ENCODE measurements at places on chromosomes 5 and 9.

- no peak for DNase-seq
These were observed 678.5 kb upstream of the NUDT12 start for GRCh38 chr5:104241046-104241445.

DNA sequence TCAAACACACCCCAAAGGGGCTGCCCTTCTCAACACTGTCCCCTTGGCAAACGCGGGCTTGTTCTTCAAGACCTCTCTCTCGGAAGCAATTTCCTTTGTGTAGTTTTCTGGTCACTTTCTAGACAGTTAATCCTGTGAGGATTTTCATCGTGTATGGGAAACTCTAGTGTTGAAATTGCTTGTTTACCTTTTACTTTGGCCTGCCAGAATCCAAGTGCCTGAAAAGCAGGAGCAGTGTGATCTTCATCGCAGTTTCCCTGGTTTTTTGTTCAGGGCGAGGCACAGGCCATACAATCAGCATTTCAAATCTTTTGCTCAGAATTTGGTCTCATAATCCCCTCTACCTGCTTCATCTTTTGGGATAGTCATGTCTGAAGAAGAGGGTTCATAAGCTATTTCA, 115.7 kb upstream of the C9orf72 start:
- DNase-seq, result no peak

- no peak for DNase-seq
These were observed 92.8 kb upstream of the PITX1 start for GRCh38 chr5:135126688-135127438.

- no peak for DNase-seq
These were observed 199.7 kb downstream of the ROR2 start for GRCh38 chr9:91750343-91750742.

- DNase-seq, result no peak
These were observed 53.4 kb upstream of the SV2C start for GRCh38 chr5:76029739-76030138.

DNA sequence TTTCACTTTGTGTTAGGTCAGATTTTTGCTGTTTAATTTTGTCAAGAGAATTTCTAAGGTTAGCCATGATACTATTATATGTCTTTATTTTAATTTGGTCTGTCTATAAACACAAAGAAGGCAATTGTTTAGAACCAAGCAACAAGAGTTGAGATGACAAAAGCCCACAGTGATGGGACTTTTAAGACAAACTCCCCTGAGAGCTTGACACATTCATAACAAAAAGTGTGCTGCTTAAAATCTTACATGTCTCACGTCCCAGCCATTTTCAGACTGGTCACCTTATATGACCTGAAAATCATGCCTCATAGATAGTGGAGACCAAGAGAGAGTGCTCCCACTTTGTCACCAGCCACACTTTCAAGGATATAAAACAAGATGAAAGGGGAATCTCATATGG, 21.6 kb upstream of the NNT start:
- DNase-seq, result no peak

- DNase-seq, result no peak
These were observed 999 bp upstream of the HNRNPA0 start for GRCh38 chr5:137754961-137755762.

DNA sequence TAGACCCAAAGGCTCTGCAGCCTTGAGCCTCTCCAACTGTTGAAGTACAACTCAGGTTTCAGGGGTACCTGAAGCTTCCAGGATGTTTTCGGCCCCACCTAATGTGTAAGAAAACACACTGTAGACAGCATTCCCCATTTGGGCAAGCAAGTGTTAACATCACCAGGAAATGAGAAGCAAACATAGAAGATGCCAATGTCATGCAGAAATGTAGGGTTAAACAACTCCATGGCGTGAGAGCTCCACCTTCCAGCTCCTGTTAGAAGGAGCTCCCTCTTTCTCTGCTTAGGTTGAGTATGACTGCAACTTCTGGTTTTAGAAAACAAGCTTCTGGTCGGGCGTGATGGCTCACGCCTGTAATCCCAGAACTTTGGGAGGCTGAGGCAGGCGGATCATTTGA, 31.0 kb upstream of the DENND1A start:
- no peak for DNase-seq

- DNase-seq, result no peak
These were observed 13.1 kb downstream of the NR6A1 start for GRCh38 chr9:124758061-124758460.

DNA sequence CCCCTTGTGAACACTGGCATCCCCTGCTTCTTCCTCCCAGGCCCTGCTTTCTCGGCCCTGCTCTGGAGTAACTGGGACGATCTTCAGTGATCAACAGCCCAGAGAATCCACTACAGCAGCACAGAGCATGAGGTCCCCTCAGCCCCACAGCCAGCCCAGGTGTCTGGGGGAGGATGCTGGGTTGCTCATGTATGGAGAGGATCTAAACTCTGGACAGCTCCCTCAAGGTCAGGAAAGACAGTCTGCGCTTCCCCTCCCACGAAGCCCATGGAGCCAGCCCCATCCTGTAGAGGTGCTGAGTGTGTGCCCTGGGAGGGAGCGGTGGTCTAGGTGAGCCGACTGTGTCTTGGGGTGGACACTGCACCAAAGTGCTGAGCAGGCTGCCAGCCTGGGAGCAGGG, 190.2 kb downstream of the GABBR2 start:
- no peak for DNase-seq

DNA sequence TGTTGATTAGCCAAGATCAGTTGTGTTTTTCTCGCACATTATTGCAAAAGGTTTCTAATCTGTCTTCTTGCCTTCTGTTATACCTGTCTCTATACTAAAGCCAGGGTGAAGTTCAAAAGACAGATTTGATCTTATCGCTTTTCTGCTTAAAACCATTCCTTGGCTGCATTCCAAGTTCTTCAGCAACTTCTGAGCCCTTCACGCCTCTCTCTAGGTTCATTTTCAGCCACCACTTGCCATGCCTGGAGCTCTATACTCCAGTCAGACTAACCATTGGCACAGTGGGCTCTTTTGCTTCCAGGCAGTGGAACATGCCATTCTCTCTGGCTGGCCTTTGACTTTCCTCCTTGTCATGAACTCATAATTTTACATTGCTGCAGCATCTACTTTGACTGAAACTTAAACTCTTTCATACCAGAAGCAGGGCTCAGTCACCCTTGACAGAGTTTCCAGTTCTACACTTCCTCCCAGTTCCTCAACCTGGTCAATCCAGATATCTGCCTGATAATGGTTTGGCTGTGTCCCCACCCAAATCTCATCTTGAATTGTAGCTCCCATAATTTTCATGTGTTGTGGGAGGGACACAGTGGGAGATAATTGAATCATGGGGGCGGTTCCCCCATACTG, 114.4 kb downstream of the SLC12A2 start:
- no peak for DNase-seq

DNA sequence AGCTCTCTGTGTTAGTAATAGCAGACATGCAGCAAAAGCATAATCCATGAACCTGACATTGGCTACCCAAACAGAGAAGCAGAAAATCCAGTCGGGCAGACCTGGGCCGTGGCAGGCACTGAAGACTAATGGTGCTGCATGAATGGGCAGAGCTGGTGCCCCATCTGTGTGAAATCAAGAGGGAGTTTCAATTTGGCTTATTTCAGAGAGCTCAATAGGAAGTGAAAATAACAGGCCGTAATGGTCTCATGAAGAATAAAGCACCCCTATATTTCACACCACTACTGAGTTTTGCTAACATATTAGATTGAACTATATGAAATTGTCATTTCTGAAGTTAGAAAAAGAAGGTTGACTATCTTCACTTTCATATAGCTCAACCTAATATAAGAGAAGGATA, 149.7 kb downstream of the ENC1 start:
- no peak for DNase-seq

DNA sequence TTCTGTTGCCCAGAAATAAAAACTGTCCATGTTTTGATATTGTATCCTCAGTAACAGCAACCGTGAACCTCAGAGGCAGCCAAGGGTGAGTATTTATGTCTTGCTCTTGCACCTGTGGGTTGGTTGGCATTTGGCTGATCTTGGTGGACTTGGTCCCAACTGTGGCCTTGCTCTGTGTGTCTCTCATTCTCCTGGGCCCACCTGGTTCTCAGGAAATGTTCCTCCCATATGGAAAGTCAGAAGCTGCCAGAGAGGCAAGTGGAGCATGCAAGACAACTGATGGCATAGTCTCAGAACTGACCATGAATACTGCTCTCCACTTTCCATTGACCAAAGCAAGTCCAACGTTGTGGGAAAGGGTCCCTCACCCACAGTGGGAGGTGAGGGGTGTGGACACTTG, 13.6 kb upstream of the NINJ1 start:
- no peak for DNase-seq

- DNase-seq, result no peak
These were observed 128.3 kb upstream of the C9orf72 start for GRCh38 chr9:27701587-27701986.

DNA sequence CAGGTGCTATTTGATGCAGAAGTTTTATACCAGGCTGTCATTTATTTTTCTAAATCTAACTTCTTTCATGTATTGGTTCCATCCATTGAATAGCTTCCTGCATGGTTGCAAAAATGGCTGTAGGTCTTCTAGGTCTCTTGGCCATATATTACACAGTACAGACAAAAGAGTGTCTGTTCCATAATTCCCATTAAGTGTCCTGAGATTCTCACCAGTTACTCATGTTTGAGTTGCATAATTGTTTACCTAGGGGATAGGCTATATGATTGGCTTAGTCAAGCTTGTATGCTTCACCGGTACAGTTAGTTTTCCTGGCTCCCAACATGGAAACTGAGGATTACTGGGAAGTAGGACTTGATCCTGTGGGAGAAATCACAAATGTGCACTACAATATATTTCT, 399.4 kb upstream of the NUDT12 start:
- DNase-seq, result no peak

DNA sequence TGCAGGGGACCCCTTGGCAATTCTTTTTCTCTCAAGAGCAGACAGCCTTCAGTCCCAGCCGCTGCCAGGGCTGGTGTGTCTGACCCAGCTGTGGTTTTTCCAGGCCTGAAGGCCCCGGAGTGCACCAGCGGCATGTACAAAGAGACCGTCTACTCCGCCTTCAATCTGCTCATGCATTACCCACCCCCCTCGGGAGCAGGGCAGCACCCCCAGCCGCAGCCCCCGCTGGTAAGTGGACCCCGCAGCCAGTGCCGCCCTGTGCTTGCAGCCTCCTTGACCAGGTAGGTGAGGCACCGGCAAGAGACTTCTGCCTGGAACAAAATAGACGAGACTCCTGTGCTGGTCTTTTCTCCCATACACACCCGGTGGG, 1.3 kb downstream of the TCF7 start:
- no peak for DNase-seq

DNA sequence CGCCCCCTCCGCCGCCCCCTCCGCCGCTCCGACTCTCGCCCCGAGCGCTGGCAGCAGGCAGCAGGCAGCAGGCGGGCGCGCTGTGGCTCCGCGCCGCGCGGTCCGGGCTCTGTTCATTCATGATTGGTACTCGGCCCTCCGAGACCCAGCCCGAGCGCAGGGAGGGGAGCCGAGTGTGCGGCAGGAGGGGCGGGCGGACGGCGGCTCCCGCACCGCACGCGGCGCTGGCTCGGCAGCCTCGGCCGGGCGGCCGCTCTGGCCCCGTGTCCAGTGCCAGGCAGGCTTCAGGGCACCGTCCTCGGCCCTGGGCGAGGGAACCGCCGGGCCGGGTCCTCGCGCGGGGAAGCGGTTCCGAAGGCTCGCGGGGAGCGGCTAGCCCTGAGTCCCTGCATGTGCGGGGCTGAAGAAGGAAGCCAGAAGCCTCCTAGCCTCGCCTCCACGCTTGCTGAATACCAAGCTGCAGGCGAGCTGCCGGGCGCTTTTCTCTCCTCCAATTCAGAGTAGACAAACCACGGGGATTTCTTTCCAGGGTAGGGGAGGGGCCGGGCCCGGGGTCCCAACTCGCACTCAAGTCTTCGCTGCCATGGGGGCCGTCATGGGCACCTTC, at the start of gene KCNIP1:
KCNIP1 (plus strand) TSS at position 31 of the 607 bp plus-strand sequence.
- DNase-seq, result no peak

DNA sequence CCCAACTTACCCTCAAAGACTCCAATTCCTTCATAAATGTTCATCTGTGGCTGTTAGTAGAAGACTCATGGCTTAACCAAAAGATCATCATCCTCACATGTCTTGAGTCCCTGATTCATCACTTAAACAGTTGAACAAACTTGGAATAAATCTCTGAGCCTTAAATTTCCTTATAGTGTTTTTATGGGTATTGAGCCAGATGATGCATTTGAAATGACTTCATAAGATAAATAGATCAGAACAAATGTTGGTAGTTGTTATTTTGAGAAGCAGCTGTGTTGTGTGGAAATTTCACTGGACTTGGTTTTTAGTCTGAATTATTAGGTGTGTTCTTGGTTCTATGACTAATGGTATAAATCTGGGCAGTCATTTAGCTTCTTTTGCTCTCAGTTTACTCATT, 236.2 kb downstream of the NNT start:
- DNase-seq, result no peak

DNA sequence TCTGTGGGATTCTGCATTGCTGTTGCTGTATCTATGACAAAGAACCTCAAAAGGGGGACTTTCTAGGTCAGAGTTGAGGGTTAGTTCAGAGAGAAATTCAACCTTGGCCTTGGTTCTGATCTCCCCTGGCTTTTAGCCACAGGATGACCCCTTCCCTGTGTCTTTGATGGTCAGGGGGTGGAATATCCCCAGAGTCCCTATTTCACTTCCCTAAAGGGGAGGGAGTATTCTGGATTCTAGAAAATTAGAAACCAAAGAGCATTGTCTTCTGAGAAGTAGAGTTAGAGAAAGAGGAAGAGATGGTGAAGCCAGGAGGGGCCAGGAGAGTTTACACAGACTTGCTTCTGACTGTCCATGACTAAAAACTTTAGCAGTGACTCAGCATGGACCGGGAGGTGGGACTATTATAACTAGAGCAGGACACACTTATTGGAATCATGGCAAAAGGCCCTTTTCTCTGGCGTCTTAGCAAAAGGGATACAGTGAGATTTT, 56.2 kb upstream of the LPAR1 start:
- DNase-seq, result no peak

DNA sequence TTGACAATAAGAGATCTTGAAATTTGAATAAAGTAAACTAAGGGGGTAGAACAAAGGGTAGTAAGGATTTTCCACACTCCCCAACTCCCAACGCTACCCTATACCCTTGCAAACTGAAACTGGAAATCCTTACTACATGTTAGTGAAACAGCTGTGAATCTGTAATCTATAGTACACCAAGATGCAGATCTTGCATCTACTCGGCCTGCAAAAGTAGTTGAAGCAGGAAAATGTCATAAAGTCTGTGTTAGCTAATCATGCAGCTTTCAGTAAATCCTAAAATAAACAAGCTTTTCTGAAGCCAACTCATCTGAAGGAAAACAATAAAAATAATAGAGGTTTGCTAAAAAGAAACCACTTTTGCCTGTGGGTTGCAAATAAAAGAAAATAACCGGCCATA, 1242.0 kb upstream of the ACO1 start:
- DNase-seq, result no peak

GRCh38 chr5:125835293-125836172, 587.7 kb upstream of the GRAMD2B start:
- DNase-seq, result no peak
